ENCODE measurements at places on chromosomes 12 and 14.

DNA sequence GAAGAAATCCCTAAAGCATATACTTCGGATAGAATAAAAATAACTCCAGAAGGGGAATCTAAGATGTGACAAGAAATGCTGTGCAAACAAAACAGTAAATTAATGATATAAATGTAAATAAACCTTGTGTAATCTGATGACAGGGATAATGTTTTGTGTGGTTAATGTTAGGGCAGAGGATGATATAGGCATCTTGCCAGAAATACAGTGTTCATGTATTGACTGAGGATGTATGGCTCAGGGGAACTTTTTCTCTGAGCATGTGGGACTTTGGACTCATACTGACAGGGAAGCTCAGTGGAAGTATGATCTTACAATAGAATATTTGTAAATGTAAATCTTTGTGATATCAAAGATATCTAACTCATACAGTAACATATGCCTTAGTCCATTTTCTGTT is 420.2 kb downstream of the TMTC2 start:
- no peak for DNase-seq

DNA sequence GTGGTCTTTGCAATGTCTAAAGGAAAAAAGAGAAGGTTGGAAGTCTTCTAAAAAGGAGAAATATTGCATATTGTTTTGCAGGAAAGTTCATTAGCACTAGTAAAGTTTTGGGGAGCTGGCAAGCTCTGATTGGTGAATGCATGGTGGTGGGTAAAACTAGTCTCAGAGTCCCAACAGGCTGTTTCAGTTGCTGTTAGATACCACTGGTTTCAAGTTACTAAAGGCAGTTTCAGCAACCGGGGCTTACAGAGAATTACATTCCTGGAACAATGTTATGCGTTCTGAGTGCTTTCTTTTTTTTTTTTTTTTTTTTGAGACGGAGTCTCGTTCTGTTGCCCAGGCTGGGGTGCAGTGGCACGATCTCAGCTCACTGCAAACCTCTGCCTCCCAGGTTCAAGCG is 208.2 kb downstream of the EPS8 start:
- no peak for DNase-seq

GRCh38 chr12:51915003-51915625 is 7.8 kb downstream of the ACVRL1 start:
- no peak for DNase-seq

DNA sequence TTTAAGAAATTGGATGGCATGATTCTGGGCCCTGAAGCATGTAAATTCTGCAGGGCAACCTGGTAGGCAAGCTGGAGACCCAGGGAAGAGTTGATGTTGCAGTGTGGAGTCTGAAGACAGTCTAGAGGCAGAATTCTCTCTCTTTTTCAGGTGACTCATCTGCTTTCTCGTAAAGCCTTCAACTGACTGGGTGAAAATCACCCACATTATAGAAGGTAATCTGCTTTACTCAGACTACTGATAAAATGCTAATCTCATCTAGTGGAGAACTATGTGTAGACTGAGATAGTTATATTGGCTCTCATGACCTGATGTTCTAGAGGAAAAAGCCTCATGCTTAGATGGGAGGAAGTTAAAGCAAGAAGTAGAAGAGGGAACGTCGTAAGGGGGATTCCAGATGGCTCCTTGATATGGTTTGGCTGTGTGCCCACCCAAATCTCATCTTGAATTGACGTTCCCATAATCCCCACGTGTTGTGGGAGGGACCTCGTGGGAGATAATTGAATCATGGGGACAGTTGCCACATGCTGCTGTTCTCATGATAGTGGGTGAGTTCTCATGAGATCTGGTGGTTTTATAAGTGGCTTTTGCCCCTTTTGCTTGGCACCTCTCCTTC is 723.8 kb downstream of the BCL11B start:
- DNase-seq, result no peak

GRCh38 chr14:54555651-54556050 is 11.3 kb upstream of the SAMD4A start:
- DNase-seq, result no peak

GRCh38 chr14:96622926-96623325 is 120.7 kb downstream of the PAPOLA start:
- no peak for DNase-seq

DNA sequence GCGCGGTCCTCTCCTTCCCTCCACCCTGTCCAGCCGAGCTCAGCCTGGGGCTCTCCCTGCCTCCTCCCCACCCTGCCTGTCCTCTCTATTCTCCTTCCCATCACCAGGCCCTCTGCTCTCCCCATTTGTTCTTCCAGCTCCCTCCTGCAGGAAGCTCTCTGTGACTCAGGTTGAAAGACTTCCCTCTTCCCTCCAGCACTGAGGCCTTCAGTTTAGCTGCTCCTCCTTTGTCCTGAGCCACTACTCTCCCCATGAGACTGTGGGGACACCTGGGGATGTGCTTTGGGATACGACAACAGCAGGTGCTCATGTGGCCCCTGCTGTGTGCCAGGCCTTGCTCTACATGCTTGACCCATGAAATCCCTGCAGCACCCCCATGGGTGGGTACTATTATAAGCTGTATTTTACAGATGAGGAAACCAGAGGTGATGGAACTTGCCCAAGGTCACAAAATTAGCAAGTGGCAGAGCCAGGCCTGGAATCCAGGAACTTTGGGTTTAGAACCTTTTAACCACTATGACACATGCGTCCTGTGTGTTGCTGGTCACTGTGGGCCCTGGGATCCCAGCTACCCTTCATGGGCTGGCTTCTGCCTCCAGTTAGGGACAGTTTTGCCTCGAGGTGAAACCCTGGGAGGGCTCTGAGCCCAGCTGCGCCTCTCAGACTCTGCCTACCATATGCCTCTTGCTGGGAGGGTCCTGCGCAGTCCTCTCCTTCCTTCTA is 5.5 kb downstream of the KRT80 start:
- DNase-seq, result no peak

DNA sequence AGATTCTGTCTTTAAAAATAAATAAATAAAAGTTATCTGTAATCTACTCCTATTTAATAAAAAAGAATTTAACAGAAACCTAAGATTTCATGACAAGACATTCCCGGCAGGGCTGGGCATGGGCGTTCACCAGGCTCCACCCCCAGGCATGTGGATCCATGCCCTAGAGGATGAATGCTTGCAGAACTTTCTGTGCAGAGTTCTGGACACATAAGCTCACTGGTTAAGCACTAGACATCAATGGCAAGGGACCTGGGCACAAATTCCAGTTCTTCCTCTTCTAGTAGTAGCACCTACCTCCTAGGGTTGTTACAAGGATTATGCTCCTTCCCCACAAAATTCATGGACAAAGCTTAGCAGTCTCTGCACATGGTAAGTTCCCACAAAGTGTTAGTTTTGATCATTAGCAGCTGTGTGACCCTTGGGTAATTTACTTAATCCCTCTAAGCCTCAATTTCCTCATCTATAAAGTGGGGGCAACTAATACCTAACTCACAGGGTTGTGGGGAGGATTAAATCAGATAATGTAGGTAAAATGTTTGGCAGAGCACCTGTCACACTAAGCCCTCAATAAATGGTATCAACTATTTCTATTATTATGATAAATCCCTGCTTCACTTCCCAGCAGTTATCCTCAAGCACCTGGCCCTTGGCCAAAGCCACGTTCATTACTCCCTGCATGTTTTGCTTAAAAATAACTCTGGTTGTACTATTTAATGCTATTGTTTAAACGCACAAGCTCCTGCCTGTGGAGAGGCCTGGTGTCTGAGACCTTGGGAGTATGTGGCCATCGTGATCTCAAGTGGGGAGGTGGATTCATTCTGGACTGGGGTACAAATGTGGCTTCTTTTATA is 9.8 kb downstream of the GALNT6 start:
- DNase-seq, result no peak

DNA sequence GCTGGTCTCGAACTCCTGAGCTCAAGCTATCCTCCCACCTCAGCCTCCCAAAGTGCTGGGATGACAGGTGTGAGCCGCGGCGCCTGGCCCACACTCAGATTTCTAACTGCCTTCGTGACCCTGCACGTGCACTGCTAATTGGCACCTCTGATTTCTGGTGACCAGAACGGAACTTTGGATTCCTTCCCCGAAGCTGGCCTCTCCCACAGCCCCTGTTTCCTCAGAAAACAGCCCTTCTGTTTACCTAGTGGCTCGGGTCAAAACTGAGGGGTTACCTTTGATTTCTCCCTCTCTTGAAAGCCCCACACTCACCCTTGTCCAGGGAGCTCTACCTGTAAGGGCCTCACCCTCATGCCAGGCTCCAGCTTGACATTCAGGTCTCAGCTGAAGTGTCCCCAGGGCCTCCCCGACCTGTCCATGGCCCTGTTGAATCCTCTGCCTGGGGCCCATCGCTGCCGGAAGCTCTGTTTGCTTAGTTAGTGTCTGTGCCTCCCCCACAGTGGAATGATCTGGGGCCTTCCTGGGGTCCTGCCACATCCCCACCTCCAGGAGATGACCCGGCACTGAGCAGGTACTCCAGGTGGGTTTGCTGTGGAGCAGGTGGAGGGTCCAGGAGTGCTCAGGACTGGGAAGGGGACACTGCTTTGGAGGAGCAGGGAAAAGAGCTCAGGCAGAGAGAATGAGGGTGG is 24.4 kb upstream of the FAM181A start:
- DNase-seq, result no peak

- no peak for DNase-seq
Measured at GRCh38 chr12:126067626-126068329, 1002.5 kb downstream of the AACS start.

DNA sequence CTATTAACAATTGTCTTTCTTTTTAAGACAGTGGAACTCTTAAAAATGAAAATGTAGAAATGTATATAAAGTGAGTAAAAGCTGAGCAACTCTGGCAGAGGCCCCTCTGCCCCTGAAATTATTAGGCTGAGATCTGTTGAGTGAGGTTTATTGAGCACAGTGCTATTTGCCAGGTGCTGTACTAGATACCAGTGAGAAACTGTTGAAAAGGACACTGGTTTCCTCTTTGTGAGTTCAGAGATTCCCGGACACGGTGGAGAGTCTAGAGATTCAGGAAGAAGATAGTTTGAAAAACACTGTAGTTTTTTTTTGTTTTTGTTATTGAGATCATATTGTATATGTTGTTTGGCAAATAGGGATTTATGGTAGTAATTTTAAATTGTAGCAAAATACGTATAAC is 11.2 kb downstream of the ACVR1B start:
- no peak for DNase-seq

- DNase-seq, result no peak
Measured at GRCh38 chr14:55756078-55756477, 176.1 kb downstream of the KTN1 start.

- DNase-seq, result no peak
Measured at GRCh38 chr14:60655119-60655897, 6.0 kb upstream of the SIX1 start.

GRCh38 chr12:83538361-83538965 is 851.8 kb downstream of the TMTC2 start:
- DNase-seq, result no peak

GRCh38 chr14:68245146-68246073 is 425.8 kb downstream of the RAD51B start:
- no peak for DNase-seq

DNA sequence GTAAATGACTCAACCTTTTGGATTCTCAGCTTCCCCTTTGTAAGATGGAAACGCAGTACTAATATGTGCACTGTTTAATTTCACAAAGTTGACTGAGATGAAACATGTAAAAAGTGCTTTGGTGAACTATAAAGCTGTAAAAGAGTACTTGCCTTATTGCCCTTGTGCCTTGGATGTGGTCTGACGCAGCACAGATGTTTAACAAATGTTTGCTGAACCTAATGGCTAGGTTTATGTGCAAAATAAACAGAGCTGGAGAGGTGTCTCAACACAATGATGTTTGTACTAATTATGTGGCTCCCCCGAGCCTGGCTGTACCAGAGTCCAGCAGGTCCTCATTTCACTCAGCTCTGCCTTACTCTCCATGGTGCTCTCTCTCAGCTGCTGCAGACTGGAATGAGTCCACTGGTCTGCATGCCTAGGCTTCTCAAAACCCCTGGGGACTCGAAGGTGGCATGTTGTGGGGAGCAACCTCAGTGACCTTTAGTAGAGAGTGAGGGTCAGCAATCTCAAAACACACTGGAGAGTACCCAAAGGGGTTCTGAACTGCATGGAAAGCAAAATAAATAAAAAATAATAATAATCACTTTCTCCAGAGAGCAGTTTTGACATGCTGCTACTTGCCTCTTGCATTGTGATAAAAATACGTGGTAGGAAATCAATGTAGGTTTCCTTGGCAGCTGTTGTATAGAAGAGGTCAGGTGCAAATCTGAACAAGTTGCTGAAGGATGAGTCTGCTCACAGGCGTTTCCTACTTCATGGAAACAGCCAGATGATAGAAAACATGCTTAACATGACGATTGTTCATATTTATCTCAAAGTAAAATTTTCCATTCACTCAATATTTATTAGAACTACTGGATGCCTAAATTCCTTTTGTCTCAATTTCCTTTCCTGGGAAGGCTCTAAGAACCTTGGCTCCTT is 8.5 kb upstream of the AMIGO2 start:
- no peak for DNase-seq

- DNase-seq, result no peak
Measured at GRCh38 chr14:20855652-20856291, 35.4 kb upstream of the RNASE3 start.

DNA sequence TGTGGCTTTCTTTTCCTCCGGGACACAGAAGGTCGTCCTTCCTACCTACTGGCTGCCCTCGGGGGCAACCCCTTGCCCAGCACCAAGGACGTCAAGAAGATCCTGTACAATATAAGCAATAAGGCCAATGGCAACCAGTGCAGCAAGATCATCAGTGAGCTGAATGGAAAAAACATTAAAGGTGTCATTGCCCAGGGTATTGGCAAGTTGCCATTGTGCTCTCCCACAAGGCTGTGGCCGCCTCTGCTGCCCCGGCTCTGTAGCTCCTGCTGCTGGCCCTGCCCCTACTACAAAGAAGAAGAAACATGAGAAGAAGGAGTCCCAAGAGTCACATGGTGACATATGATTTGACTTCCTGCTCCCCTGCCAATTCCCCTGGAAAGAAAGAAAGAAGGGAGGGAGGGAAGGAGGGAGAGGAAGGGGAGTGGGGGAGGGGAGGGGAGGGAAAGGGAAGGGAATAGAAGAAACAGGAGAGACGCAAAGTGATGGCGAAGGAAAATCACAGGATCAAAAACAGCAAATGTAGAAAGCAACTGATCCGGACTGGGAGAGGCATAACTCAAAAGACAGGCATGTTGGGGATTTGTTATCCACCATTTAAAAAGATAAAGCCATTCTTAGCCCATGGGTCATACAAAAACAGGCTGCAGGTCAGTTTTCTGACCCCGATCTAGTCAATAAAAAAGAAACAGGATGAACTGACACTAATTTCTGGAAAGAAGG is 61.3 kb upstream of the RESF1 start:
- no peak for DNase-seq

DNA sequence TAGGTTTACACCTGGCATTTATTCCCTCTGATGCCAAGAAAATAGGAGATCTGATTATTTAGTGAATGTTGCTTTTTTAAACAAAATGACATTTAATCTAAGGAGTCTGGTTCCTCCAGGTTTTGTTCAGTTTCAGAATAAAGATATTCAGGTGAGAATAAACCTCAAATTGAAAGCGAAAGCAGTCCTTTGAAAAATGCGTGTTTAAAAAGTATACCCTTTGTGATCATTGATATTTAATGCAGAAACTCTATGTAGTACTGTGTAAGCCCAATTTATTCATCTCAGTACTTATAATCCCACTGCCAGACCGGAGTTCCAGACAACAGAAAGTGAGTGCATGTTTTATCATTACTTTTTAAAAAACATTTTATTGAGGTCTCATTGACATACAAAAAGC is 210.2 kb downstream of the KCNC2 start:
- no peak for DNase-seq
